ENCODE measurements at places on chromosomes 1 and 21.

DNA sequence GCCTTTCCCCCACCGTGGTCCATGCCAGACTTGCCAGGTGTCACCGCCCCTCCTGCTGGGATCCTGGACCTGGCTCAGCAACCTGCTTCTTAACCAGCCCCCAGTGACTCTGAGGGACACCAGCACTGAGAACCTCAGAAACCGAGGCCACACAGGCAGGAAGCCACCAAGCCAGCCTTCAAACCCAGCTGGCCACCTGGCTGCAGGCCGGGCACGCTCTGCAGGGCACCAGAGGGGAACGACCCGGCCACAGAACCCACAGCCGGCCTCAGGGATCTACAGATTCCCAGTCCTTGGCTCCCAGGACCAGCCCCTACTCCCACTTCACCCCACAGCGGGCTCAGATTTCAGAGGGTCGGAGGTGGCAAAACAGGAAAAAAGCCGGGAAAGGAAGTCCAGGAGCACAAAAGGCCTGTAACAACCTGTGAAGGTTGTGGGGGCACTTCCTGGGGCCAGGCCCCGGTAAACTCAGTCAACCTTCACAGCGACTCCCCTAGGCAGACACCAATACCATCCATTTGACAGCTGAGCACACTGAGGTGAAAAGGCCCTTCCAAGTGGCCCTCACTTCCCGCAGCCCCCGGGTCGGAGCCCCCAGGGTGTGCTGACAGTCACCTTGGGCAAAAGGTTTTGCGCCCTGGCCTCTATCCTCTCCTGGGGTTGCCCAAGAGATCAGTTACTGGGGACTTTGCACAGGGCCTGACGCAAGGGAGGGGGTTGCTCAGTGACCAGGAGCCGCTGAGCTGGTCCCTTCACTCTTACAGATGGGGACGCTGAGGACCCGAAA is 14.1 kb downstream of the RUNX3 start:
- no peak for DNase-seq

DNA sequence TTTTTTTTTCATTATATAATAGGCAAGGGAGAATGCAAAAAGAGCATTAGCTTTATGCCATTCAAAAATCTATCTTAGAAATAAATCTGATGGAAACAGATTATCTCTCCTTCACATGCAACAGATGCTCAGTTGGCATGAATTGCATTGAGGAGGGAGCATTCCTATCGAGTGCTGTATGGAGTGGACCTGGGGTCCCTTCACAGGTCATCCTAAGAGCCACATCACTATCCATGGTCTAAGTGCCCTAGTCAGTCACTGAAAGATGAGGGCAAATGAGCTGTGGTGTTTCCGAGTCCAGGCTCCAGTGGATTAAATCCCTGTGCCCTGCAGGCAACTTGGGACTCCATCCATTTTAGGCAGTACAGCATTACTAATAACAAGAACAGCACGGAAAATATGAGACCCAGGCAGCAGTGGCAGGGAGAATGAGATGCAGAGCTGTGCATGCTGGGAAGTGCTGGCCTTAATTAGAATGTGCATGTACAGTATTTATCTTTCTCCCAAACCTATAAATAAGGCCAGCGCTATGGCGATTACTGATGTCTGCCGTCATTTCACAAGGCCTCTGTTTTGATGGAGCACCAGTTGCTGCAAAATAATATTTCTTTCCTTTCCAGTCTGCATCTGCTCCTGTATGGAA is 512.3 kb upstream of the PLXNA2 start:
- no peak for DNase-seq

DNA sequence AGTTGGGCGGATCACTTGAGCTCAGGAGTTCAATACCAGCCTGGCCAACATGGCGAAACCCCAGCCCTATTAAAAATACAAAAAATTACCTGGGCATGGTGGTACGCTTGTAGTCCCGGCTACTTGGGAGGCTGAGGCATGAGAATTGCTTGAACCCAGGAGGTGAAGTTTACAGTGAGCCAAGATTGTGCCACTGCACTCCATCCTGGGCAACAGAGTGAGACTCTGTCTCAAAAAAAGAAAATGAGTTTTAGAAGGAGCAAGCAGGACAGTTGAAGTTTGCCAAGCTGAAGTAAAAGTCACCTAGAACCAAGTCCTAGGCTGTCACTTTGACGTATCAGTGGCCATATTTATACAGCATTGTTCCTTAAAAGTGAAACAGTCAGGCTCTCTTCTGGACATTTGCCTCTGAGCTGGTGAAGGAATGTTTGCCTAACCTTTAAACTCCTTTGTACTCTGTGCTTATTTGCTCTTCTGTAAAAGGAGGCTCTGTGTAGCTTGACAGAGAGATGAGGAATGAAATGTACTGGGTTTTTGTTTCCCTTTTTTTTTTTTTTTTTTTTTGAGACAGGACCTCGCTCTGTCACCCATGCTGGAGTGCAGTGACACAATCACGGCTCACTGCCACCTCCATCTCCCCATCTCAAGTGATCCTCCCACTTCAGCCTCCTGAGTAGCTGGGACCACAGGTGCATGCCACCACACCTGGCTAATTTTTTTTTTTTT is 2.8 kb downstream of the RAB4A start:
- DNase-seq = no peak

DNA sequence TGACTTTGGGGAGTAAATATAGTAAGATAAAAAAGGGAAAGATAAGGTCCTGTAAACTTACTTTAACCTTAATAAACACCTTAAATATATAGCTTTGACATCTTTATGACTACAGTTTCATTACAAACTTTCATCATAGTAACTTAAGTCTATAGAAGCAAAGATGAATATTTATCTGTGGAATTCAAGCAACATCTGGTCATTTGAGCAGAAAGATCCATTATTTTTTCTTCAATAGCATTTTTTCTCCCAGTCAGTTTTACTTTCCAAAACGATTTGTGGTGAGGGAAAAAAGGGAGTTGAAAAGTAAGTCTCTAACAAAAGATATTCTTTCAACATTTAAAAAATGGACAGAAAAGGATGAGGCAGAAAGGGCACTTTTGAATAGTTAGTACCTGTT is 69.0 kb downstream of the HMCN1 start:
- DNase-seq = no peak

DNA sequence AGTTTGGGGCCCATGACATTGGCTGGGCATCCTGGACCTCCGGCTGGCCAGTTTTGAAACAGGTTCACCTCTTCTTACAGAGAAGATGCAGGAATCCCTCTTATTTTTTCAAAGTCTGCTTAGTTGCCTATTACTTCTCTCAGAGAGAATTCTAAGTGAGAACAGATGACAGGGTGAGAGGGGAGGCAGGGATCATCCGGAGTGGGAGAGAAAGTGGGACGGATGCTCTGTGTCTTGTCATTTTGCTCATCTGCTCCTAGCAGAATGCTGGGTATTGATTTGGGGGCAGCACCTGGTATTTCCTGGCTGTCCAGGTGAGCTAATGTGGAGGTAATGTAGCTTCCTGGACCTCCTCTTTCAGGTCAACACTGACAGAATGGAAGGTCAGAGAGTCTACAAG is 32.4 kb downstream of the GNG4 start:
- no peak for DNase-seq

DNA sequence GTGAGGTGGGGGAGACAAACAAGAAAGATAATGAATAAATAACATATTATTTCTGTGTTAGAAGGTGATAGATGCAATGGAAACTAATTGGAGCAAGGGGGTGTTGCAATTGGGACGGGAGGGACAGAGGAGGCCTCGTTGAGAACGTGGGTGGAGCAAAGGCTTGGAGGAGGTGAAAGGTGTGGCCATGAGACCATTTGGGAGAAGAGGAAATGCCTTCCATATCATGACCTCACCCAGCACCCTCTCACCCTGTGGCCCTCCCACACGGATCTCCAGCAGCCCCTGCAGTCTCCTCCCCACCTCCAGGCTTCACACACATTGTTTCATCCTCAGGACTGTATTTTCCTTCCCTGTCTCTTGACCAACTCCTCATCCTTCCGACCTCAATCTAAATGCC is 85.3 kb upstream of the ARHGAP29 start:
- no peak for DNase-seq

DNA sequence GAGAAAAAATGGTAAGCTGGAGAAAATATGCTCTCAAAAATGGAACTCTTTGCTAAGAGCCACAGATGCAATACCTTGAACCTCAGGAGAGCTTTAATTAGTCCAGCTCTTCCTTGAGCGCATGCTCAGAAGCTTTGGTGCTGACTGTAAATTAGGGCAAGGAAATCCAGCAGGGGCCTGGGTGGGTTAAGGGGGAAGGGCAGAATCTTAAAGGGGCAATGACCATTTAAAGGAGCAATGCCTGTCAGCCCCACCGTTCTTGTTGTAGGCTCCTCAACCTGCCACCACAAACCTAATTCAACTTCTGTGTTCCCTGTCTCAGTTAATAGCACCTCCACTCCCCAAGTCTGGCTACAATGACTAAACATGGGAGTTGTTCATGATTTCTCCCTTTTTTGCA is 6.8 kb upstream of the SLC22A15 start:
- DNase-seq = no peak

Measured in astrocyte (in vitro differentiated cells and primary cell).